ENCODE measurements at places on chromosomes 4 and X. TPM values are rescaled to one million over a fixed set of nuclear protein-coding genes. Genes with fewer than 3 reads are reported as not detected.

Gene WAS
- total RNA-seq: 122 TPM

Gene NPNT
- total RNA-seq: 0.17 TPM

Gene PDK3
- total RNA-seq: 27.2 TPM

Gene CENPE
- 22.6 TPM for total RNA-seq

Gene CXorf49
- total RNA-seq: not detected

Gene SHROOM4
- total RNA-seq: not detected

Gene SPANXB1
- total RNA-seq: not detected

Gene SPANXN5
- total RNA-seq: not detected

Gene PPEF2
- not detected for total RNA-seq

Gene KIT
- total RNA-seq: 0.17 TPM

Gene H2BW2
- total RNA-seq: not detected

Gene TKTL2
- not detected for total RNA-seq

Gene SLIT2
- 0.07 TPM for total RNA-seq

Gene TRIM75
- total RNA-seq: not detected

Gene DDX53
- not detected for total RNA-seq

Gene FATE1
- not detected for total RNA-seq

Gene FHDC1
- 0.10 TPM for total RNA-seq

Gene SLITRK2
- not detected for total RNA-seq

Gene TSPYL2
- 37.5 TPM for total RNA-seq

Gene EBP
- total RNA-seq: 178 TPM

Gene BANK1
- total RNA-seq: not detected

Gene RBMXL3
- not detected for total RNA-seq

Gene SNCA
- total RNA-seq: 0.18 TPM

Gene GPR78
- not detected for total RNA-seq

Gene UGT2B17
- not detected for total RNA-seq

Gene CT47B1
- total RNA-seq: not detected

All from activated T-helper 1 cell treated with anti-CD3 and anti-CD28 coated beads, Interleukin-12 subunit alpha, Interleukin-12 subunit beta, Interleukin-2, Interleukin-4 antibody, amounts not matched to agents 30 ng/mL and 10 ng/mL and 1 ng/mL, durations not matched to agents 14 hours and 24 hours and 36 hours (primary cell).